Right ventricle myocardium superior (tissue), 1 donor: ENCODE measurements at places on chromosomes 4 and X.

GRCh38 chrX:72349190-72349589 lies 43.5 kb upstream of the CITED1 start:
- DNase-seq, result no peak

- no peak for DNase-seq
These were observed 1565.4 kb downstream of the PCDH18 start for GRCh38 chr4:135966936-135967335.

DNA sequence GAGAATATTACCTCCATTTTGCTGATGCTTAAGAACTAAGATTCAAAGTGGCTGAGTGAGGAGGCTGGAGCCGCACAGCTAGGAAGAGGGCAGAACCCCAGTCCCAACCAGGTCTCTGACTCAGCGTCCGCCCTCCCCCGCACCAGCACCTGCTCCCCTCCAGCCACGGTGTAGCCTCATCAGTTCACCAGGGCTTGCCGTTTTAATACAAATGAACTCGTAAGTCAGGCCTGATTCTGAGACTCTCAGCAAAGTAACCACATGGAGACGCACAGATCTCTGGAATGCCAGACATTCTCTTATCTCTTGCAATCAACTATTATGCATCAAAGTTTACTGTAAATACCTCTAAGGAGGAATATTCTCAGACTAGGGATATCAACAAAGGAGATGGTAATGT lies 52.4 kb downstream of the ENPP6 start:
- DNase-seq, result no peak

- no peak for DNase-seq
These were observed 52.9 kb upstream of the VEGFC start for GRCh38 chr4:176845636-176846035.

DNA sequence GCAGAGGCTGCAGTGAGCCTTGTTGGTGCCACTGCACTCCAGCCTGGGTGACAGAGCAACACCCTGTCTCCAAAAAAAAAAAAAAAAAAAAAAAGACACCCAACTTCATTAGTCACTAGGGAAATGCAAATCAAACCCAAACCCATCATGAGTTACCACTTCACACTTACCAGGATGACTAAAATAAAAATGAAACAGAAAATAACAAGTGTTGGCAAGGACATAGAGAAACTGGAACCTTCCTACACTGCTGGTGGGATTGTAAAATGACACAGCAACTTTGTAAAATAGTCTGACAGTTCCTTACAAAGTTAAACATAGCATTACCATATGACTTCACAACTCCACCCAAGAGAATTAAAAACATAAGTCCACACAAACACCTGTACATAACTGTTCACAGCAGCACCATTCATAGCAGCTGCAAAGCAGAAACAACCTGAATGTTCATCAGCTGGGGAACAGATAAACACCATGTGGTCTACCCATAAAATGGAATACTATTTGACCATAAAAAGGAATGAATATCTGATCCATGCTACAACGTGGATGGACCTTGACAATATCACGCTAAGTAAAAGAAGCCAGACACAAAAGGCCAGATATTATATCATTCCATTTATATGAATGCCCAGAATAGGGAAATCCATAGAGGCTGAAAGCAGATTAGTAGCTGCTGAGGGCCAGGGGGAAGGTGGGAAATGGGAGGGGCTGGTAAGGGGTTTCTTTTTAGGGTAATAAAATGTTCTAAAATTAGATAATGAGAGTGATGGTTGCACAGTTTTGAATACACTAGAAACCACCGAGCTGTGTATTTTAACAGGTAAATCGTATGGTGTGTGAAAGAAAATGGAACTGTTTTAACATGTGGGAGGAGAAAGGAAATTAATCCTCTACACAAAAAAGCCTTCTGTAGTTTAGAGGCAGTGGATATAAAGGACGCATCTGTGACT lies 18.3 kb downstream of the CD99L2 start:
- DNase-seq, result no peak

DNA sequence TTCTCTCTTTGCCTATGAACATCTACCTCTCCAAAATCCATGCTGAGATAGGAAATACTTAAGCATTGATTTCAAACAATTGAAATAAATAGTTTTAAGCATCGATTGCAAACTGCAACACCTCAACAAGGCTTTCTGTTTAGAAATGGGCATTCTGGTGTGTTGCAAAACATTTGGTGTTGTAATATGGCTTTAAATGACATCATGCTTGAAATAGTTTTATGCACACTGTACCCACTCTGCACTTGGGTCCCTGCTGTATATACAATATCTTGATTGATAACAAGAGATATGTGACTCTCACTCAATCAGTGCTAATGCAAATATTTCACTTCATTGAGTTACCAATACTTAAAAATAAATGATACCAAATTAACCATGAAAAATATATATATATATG lies 964.9 kb upstream of the GRIA3 start:
- DNase-seq, result no peak

DNA sequence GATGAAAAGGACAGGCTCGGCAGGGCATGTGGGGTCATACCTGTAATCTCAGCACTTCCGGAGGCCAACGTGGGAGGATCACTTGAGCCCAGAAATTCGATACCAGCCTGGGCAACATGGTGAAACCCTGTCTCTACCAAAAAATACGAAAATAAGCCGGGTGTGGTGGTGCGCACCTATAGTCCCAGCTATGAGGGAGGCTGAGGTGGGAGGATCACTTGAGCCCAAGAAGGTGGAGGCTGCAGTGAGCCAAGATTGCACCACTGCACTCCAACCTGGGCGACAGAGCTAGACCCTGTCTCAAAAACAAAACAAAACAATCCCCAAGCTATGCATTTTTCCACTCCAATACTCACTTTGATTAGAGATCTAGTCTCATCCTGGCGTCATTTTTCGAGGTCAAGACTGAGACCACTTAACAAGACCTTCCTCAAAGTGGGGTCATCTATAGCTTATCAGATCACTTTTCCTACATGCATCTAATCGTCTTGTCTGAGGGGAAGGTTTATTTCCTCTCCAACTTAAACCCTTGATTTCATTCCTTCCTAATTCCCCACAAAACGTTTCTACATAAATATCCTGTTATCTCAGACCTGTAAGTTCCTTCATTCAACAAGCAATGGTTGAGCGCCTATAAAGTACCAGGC lies 1.3 kb downstream of the NKAP start:
- DNase-seq, result no peak

DNA sequence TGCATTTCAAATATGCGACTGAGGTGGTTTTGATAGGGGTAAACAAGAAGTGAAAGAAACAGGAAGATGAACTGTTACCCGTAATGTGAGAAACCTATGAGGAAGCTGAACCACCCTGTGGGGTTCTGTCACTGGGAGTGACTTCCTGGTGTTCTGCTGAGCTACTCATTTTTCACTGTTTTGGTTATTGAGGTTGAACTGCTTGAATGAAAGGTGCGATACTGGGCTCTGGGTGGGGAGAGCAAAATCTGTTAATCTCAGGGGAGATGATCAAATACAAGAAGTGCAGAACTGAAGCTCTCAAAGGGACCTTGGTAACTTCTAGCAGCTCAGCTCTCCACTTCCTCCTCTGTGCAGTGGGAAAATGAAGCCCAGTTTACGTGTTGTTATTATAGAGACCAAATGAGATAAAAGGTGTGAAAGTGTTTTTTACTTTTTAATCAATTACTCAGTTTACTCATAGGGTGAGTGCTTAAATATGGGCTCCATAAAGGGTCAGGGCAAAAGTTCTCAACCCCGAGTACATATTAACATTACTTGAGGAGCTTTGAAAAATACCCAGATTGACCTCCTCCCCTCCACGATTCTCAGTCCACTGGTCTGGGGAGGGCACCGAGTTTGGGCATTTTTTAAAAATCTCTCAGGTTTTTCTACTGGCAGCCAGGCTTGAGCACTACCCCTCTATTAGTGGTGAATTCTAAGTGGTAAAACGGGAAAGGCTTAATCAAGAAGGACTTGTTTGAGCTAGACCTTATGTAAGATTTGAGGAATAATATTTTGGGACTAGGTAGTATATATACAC lies 66.7 kb downstream of the COQ2 start:
- DNase-seq, result no peak
